ENCODE measurements at places on chromosomes 4 and X. TPM values are rescaled to one million over a fixed set of nuclear protein-coding genes. Genes with fewer than 3 reads are reported as not detected.

GRCh38 chrX:1486749-1487361 lies 34.1 kb upstream of the ASMTL start:
- DNase-seq: no peak

GRCh38 chr4:58272311-58272710 lies 1162.1 kb upstream of the IGFBP7 start:
- no peak for DNase-seq

- no peak for DNase-seq
Observed at GRCh38 chrX:140447150-140447549, 57.7 kb downstream of the SOX3 start.

The GLUD2 gene
- total RNA-seq: 0.76 TPM

The HSFX4 gene
- not detected for total RNA-seq

The SHROOM3 gene
- 0.08 TPM for total RNA-seq

The ATP11C gene
- 15.5 TPM for total RNA-seq

The ARHGAP24 gene
- 0.46 TPM for total RNA-seq

The CLDN22 gene
- not detected for total RNA-seq

The KLB gene
- not detected for total RNA-seq
